ENCODE measurements at places on chromosomes 3 and 15.
A peak's percentile ranks its signal among the peaks of the same experiment; 100 is the strongest.

DNA sequence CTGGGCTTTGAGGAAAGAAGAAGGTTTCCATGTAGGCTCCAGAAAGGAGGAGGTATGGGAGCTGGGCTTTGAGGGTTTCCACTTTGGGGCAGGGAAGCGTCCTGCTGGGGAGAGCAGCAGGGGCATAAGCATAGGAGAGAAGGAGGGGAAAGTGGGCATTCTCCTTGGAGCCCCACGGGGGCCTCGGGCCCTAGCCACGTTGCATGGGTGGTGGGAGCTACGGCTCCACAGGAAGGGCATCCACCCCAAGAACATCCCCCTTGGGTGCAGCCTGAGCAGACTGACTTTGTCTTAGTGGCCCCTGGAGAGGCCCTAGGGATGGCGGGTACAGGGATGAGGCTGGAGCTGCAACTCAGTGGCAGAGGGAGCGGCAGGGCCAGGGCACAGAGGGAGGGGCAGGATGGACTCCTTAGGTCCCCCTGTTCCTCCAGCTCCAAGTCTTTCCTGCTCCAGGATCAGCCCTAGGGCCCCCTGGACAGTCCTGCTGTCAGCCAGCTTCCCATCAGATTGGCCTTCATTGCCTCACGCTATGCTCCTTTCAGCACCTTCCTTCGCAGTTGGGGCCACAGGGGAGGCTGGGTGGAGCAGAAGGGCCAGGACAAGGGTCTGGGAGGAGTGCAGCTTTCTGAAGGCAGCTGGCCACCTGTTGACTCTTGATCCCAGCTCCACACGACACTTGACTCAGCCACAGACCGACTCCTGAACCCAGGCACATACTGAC is 22.9 kb downstream of the PRR20G start:
- DNase-seq = no peak

DNA sequence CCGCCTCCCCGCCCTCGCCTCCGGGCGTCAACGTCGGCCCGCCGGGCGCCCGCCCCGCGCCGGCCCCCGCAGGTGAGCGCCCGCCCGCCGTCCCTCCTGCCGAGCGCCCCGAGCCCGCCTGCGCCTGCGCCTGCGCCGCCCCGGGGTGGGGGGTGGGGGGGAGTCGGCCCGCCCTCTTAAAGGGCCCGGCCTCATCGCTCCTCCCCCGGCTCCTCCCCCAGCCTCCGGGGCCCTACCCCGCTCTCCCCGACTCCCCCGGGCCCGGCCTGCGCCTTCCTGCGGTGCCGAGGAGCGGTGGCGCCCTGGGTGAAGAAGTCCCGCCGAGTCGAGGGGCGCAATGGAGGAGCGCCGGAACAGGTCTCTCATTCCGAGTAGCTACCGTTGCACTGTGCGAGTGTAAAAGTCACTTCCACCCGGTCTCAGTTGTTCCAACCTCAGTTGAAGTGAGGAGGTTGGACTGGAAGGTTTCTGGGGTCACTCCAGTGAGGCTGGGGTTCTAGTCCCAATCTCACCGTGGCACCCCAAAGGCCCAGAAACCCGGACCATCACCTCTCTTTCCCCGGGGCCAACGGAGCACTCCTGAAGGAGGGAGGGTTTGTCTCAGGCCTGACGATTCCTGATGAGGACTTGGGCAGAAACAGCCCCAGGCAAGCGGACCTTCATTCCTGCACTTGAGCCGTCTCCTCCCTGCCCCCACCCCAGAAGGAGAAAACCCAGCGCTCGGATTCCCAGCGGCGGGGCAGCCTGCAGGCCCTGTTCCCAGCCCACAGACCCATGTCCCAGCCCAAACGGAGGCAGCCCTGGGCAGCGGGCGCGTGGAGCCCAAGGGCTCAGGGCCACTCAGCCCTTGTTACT is 1.5 kb upstream of the TNK2 start:
- DNase-seq = peak; percentile 96

DNA sequence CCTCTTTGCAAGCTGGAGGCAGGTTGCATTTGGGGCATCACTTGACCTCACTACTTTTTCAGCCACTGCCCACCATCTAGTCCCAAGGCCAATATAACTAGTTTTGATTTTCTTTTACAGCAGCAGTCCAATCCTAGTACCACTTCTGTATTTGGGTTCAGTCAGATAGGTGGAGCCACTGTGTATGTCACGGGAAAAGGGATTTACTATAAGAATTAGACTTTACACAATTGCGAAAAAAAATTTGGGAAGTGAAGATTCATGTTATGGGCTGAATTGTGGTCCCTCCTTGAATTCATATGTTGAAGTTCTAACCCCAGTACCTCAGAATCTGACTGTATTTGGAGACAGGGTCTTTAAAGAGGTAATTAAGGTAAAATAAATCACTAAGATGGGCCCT is 37.4 kb upstream of the NMNAT3 start:
- no peak for DNase-seq

GRCh38 chr15:101269479-101270223 is 7.6 kb downstream of the SELENOS start:
- no peak for DNase-seq

DNA sequence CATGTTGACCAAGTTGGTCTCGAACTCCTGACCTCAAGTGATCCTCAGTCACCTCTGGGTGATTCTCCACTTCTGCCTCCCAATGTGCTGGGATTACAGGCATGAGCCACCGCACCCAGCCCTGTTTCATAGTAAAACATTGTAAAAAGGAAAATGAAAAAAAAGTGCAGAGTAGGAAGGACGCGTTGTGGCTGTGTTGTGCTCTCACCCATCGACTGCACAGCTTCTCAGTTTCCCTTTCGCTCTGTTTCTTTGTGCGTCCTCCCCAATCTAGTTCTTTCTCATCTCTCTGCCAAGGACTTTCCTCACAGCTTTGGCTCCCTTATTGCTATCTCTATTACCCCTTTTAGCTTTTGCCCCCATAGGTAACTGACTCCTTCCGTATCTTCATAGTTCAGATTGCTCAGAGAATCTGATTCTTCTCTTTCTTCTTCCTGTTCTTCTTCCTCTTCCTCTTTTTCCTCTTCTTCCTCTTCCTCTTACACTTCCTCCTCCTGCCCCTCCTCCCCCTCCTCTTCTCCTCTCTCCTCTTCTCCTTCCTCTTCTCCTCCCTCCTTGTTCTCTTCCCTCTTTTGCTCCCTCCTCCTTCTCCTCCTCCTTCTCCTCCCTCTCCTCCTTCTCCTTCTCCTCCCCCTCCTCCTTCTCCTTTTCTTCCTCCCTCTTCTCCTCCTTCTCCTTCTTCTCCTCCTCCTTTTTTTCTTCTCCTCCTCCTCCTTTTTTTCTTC is 81.1 kb upstream of the VGLL4 start:
- no peak for DNase-seq

DNA sequence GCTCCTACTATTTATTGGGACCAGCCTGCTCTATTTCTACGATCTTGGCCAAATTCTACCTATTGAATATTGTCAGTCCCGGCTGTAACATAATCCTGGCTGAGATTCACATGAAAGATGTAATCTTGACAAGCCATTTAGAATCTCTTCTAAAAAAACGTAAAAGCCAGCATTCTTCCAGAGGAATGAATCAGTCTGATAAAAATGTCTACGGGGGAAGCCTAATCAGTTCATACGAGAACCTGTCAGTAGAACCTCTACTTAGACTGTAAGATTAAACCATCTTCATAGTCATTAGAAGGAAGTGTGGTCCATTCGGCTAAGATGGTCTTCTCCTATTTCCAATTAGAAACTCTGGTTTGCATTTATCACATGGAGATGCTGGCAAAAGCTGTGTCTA is 147.2 kb upstream of the WNT5A start:
- no peak for DNase-seq

- peak; percentile 95 for DNase-seq
Observed at GRCh38 chr3:13022348-13023234, 50.6 kb downstream of the IQSEC1 start.

DNA sequence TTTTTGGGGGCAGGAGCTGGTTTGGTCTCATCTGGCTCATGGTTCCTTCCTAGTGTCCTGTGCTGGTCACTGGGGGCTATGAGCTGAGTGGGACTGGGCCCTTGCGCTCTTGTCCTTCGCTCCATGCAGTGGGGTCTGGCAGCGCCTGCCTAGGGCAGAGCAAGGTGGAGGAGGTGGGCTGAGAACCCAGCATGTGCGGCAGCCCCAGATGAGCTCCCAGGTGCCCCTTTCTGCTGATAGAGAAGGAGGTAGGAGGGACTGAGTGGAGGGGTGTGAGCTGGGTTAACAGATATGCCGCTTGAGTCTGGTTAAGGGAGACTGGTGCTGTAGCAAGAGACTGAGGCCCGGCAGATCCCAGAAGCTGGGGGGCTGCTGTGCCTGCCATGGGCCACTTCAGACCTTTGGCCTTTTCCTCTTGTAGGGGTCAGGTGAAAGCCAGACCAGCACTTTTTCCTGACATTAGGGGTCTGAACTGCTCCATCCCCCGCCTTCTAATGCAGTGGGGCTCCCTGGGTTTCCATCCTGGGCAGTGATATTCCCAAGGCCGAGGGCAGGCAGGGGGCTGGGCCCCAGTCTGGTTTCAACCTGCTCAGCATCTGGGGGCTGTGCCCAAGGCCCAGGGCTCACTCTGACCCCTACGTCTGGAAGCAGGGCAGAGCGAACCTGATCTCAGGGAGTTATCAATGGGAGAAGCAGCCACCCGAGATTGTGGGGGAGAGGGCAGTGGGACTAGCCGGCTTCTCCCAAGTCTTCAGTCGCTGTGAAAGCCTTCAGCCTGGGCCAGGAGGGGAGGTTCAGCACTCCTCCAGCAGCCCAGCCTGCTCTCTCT is 62.9 kb upstream of the PRR23C start:
- DNase-seq = no peak

DNA sequence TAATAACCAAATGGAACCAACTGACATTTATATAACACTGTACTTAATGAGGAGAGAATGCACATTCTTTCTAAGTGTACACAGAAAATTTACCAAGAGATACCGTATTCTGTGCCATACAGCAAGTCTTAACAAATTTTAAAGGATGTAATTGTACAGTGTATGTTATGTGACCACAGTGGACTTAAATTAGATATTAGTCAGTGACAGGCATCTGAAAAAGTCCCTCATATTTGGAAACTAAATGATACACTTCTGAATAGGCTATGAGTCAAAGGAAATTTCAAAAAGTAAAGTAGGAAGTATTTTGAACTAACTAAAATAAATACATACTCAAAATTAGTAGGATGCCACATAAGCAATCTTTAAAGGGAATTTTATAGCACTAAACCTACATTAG is 59.6 kb upstream of the P3H2 start:
- no peak for DNase-seq

GRCh38 chr3:42133500-42134298 is 42.5 kb downstream of the TRAK1 start:
- DNase-seq = no peak

- DNase-seq = no peak
Observed at GRCh38 chr15:79608066-79608864, 176.1 kb downstream of the MINAR1 start.

GRCh38 chr3:148957586-148957985 is 33.8 kb upstream of the GYG1 start:
- DNase-seq = no peak

- no peak for DNase-seq
Observed at GRCh38 chr3:48107227-48107626, 81.0 kb downstream of the CDC25A start.

DNA sequence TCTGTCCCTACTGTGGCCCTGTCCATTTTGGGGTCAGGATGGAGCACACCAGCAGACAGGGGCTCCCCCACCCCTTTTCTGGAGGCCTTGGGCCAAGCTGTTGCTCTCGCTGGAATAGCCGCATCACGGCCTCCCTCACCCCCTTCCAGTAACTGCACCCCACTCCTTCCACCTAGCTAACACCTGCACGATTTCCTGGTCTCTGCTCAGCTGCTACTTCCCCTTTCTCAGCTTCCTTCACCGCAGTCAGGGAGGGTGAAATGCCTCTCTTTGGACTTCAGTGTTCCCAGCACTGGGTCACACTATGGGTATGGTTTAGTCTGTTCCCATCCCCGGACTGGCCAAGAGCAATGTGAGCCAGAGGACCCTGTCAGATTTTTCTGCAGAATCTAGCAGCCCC is 400.2 kb downstream of the MCTP2 start:
- DNase-seq = no peak

DNA sequence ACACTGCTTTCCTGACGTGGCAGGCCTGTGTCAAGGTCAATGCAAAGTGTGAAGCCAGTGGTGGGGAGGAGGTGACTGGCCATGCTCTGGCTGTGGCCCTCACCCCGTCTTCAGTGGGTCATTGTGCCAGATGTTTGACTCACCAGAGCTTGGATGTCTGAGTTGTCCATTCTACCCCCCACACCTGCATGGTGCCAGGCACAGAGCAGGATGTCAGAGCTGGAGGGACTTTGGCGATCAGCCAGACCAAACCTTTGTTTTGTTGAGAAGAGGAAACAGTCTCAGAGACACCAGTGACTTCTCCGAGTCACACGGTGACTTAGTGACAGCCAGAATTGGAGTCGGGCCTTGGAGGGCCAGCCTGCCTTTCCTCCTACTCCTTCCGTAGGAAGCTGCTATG is 49.5 kb downstream of the SMAD6 start:
- DNase-seq = no peak

DNA sequence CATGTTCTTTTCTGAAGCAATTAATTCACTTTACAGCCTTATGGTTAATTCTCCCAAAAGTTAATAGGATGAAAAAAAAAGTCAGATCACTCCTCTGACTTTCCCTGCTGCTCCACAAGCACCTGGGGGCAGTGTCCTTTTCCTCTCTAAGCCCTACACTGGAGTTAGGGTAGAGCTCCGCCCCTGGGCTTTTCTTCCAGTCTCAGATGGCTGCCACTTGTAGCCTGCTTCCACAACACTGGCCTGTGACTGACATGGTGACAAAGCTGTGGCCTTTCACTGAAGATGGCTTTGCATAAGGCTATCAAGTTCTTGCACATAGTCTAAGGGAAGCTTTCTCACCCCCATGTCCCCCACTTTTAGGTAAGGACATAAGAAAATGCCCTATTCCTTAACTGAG is 1.3 kb upstream of the MON1A start:
- DNase-seq = no peak

GRCh38 chr15:84702961-84703482 is 12.9 kb downstream of the SEC11A start:
- no peak for DNase-seq

DNA sequence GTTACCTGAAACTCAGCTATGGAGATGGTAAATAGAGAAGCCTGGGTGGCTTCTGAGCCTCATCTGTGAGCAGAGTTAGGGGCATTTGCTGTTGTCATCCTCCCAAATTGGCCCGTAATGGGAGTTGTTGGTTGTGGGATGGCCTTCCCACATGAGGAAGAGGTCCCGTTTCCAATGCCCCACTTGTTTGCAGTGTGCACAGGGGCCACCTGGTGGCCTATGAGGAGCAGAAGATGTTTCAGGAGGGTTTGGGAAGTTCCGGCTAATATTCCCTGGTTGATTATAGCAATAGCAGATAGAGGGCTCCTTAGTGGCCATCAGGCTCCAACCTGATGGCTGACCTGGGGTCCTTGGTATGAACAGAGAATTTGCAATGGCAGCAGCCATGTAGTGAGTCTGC is 1546.5 kb downstream of the OTOL1 start:
- peak; percentile 4 for DNase-seq
